ENCODE measurements at places on chromosomes 3 and 15.

- DNase-seq = no peak
Measured at GRCh38 chr3:177679568-177680471, 482.5 kb upstream of the TBL1XR1 start.

DNA sequence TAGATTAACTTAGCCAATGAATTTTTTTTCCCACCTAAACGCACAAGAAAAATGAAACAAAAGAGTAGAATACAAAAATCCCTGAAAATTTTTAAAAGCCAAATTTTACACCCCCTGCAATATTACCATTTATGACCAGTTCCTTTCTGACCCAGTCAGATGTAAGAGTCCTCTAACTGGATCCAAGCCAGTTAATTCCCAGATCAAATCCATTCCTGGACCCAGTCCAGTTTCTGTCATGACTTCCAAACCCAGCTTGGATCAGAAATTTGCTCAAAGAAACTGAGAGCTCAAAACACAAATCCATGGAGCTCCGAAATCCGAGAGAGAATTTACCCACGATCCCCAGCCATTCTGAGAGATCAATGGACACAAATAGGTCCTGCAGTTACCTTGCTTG, 17.0 kb upstream of the ALDH1L1 start:
- no peak for DNase-seq

- no peak for DNase-seq
Measured at GRCh38 chr3:53731934-53732624, 114.1 kb downstream of the CHDH start.

GRCh38 chr15:58731756-58732535, 17.6 kb downstream of the ADAM10 start:
- no peak for DNase-seq

DNA sequence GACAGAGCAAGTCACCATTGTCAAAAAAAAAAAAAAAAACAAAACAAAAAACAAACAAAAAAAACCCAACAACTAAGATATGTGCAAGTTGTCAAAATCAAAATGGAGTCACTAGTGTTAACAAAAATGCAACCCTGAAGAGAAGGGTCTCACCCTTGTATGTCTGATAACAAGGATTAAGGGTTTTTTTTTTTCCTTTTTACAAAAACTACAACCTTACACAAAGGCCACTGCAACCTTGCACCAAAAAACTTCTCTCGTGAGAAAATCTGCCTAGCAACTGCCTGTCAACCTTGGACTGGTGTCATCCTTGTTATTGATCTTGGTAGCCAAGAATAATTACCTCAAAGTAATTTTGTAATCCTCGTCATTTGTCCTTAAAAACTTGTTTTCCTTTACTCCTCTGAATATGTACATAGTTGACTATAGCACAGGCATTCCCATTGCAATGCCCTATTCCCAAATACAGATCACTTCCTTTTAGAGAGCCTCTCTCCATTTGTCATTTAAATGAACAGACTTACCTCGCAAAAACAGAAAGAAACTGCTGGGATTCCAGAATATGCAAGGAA, 24.0 kb downstream of the TFRC start:
- no peak for DNase-seq

All from colonic mucosa (tissue), 4 donors.